Esophagus squamous epithelium (tissue), 5 donors: ENCODE measurements at places on chromosomes 12 and 14. TPM values are rescaled to one million over a fixed set of nuclear protein-coding genes. Genes with fewer than 3 reads are reported as not detected.

ITGB7 gene
- 4.6 TPM for total RNA-seq

SLC5A8 gene
- not detected for total RNA-seq

GIT2 gene
- total RNA-seq = 31.9 TPM

GRCh38 chr12:128829861-128830504 is 6.2 kb upstream of the SLC15A4 start:
- peaks cover 2% of the 10 kb centered on the region for H3K27me3 ChIP-seq
- H3K36me3 ChIP-seq = no peaks in the 10 kb centered on the region
- no peak overlapping the region for H3K27ac ChIP-seq
- H3K4me3 ChIP-seq = no peak overlapping the region
- no peak for DNase-seq

GRCh38 chr14:20969336-20969735 is 14.0 kb downstream of the RNASE2 start:
- H3K36me3 ChIP-seq = no peaks in the 10 kb centered on the region
- no peak overlapping the region for H3K27ac ChIP-seq
- H3K4me1 ChIP-seq = peaks cover 23% of the 10 kb centered on the region

- H3K4me1 ChIP-seq = peaks cover 21% of the 10 kb centered on the region
- no peak for DNase-seq
- no peak overlapping the region for H3K4me3 ChIP-seq
- no peaks in the 10 kb centered on the region for H3K27me3 ChIP-seq
- H3K27ac ChIP-seq = peak overlapping the region; percentile 39
- H3K36me3 ChIP-seq = no peaks in the 10 kb centered on the region
Measured at GRCh38 chr14:68168460-68169109, 349.0 kb downstream of the RAD51B start.

- DNase-seq = no peak
- H3K4me3 ChIP-seq = no peak overlapping the region
- H3K27ac ChIP-seq = no peak overlapping the region
- no peaks in the 10 kb centered on the region for H3K36me3 ChIP-seq
- peaks cover 43% of the 10 kb centered on the region for H3K4me1 ChIP-seq
Measured at GRCh38 chr12:3201339-3202051, 124.3 kb downstream of the TSPAN9 start.
